ENCODE measurements at places on chromosomes 7 and 10. TPM values are rescaled to one million over a fixed set of nuclear protein-coding genes. Genes with fewer than 3 reads are reported as not detected.

The ADAM12 gene
- 58.4 TPM for polyA plus RNA-seq

The ERVW-1 gene
- polyA plus RNA-seq: not detected

The TMEM209 gene
- 17.0 TPM for polyA plus RNA-seq

The ZKSCAN1 gene
- 33.7 TPM for polyA plus RNA-seq

The GIMAP8 gene
- not detected for polyA plus RNA-seq

The ARL3 gene
- polyA plus RNA-seq: 24.1 TPM

The IFIT1B gene
- polyA plus RNA-seq: not detected

The SFTPA1 gene
- not detected for polyA plus RNA-seq

The PHKG1 gene
- polyA plus RNA-seq: 0.41 TPM

The GIMAP6 gene
- polyA plus RNA-seq: not detected

The ABHD11 gene
- polyA plus RNA-seq: 18.1 TPM

The PIK3AP1 gene
- polyA plus RNA-seq: not detected

The FLNC gene
- 75.1 TPM for polyA plus RNA-seq

The SEMA3E gene
- 0.43 TPM for polyA plus RNA-seq

The SPDYE5 gene
- 0.38 TPM for polyA plus RNA-seq

The ACBD7 gene
- polyA plus RNA-seq: not detected

The LRRC17 gene
- 0.22 TPM for polyA plus RNA-seq

The LRRD1 gene
- polyA plus RNA-seq: not detected

The GRM3 gene
- polyA plus RNA-seq: not detected

The ATP6V0A4 gene
- polyA plus RNA-seq: 0.43 TPM

The LARP4B gene
- polyA plus RNA-seq: 20.7 TPM

The CC2D2B gene
- polyA plus RNA-seq: 0.38 TPM

The NXPH1 gene
- polyA plus RNA-seq: not detected

The TMEM139 gene
- polyA plus RNA-seq: not detected

The TSPAN33 gene
- polyA plus RNA-seq: not detected

The ACTR3C gene
- polyA plus RNA-seq: not detected

All from GM23248 (cell line).